Cortex of kidney (tissue), 1 donor: ENCODE measurements at places on chromosomes 2 and 18.

DNA sequence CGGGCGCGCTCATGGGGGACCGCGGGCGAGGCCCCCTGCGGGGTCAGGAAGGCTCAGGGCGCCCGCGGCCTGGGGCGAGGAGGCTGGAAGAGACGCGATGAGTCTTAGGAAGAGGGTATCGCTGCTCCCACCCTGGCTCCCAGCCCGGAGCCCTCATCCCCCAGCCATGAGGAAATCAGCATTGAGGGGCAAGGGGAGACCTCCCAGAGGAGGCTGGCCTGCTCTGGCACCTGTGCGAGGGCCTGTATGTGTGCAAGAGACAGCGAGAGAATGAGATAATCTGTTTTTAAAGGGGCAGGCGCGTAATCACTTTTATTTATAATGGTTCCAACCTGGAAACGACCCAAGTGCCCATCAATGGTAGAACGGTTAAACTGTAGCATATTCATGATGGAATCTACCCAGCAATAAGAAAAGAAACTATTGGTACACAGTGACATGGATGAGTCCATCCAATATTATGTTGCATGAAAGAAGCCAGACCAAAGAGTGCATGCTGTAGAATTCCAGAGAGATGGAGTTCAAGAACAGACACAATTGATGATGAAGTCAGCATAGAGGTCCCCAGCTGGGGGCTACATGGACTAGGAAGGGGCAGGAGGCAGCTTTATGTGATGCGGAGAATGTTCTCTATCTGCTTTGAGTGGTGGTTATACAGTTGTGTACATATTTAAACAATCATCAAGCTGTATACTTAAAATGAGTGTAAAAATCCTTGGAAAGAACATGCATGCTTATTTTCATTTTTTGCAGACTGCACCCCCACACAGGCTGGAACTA is 14.4 kb downstream of the FBXO41 start:
- no peak for DNase-seq

- no peak for DNase-seq
These were observed 151.4 kb downstream of the CD8B2 start for GRCh38 chr2:106638580-106638979.

DNA sequence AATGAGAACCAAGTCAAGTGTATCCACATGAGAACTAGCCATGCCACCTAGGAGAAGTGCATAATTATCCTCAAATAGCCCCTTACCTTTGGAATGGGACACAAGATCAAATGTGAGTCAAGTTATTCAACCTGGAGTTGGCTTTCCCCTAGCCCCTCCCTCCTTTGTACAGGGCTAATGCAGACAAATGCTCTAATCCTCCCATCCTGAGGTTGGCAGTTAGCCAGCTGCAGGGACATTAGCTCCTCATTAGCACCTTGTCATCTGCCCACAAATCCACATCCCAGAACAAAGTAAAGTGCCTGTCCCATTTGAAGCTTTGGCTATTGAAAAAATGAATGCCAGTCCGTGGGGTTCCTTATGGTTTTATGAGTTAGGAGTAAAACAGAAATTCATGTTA is 294.1 kb upstream of the FANCL start:
- no peak for DNase-seq

DNA sequence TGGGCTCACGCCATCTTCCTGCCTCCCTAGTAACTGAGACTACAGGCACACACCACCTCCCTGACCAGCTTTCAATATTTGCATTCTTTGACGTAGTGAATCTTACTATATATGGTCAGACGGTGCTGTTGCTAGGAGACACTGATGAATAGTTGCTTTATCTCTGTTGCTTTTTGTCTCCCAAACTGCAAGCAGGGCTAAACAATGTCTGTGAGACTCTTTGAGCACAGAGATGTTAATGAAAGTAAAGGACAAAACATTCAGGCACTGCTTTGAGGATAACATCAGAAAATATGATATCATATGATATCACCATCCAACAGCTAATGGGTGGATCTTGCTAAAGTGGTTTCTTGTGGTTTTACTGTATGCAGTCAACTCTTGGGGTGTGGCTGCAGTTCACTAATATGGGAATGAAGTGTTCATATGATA is 43.0 kb downstream of the EMILIN2 start:
- no peak for DNase-seq

- no peak for DNase-seq
These were observed 48.5 kb downstream of the SMAD7 start for GRCh38 chr18:48902023-48902855.

DNA sequence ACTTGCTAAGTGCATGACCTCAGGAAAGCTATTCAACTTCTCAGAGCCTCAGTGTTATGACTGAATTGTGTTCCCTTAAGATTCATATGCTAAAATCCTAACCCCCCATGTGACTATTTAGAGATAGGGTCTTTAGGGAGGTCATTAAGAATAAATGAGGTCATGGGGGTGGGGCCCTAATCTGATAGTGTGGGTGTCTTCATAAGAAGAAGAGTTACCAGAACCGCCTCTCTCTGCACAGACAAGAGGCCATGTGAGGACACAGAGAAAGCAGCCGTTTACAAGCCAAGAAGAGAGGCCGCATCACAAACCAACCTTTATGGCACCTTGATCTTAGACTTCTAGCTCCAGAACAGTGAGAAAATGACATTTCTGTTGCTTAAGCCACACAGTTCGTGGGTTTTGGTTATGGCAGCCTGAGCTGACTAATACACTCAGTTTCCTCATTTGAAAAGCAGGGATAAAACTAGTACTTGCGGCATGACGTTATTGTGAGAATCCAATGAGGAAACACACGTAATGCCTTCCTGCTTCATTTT is 9.9 kb downstream of the SH2D6 start:
- DNase-seq: no peak

- no peak for DNase-seq
These were observed 379.8 kb upstream of the FANCL start for GRCh38 chr2:58620896-58621295.

GRCh38 chr18:11179959-11180519 is 30.7 kb upstream of the PIEZO2 start:
- no peak for DNase-seq

DNA sequence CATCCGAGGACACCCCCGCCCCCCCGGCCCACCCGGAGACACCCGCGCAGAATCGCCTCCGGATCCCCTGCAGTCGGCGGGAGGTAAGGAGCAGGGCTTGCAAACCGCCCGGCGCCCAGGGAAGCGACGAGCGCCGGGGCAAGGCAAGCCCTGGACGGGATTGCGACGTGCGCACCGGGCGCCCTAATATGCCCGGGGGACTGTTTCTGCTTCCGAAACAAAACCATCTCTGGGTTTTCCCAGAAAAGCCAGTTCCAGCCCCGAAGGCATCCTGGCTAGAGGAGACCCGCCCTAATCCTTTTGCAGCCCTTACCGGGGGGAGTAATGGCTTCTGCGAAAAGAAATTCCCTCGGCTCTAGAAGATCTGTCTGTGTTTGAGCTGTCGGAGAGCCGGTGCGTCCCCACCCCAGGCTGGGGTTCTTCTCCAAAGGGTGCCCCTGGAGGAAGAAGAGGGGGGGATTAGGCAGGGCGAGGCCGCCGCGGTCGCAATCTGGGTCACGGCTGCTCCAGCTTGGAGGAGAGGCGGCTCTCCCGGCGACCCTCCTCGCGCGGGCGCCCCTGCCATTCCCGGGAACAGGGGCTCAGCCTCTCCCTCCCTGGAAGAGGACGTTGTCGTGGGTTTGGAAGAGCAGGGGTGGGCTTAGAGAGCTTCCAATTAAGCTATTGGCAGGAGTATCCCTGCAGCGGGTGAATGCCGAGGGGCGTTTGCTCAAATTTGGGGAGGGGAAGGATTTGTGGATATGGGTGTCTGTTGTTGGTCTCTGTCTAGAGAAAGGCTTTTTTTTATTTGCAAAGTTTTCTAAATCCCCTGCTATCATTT is 521 bp downstream of the MYCN start:
- no peak for DNase-seq

GRCh38 chr2:235706506-235706905 is 212.7 kb downstream of the AGAP1 start:
- DNase-seq: no peak

DNA sequence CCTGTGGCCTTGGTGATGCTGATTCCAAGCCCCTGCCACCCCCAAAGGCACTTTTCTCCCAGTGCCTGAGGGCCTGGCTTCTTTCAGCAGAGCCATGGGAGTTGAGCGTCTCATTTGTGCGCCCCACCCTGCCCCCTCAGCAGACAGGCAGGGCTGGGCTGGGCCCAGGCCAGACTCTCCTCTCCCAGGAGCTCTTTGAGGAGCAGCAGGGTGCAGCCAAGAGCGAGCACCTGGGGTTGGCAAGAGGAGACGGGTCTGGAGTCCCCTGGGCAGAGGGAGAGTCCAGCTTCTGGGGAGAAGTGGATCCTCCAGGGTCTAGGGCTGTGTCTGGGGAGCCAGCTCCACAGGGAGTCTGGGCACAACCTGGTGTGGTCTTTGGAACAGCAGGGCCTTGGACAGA is 21.2 kb downstream of the NPPC start:
- no peak for DNase-seq

- DNase-seq: no peak
These were observed 112.1 kb downstream of the LTBP1 start for GRCh38 chr2:33058716-33059470.

GRCh38 chr2:60052601-60053000 is 500.9 kb downstream of the BCL11A start:
- no peak for DNase-seq

- DNase-seq: no peak
These were observed 342.9 kb downstream of the INSIG2 start for GRCh38 chr2:118431165-118431517.

- no peak for DNase-seq
These were observed 130.9 kb downstream of the GLI2 start for GRCh38 chr2:120866483-120867140.

GRCh38 chr2:39141334-39142271 is 20.8 kb upstream of the SOS1 start:
- no peak for DNase-seq

GRCh38 chr2:109736177-109736827 is 57.8 kb upstream of the RGPD5 start:
- no peak for DNase-seq

GRCh38 chr18:75290737-75291358 is 80.3 kb downstream of the TSHZ1 start:
- no peak for DNase-seq

DNA sequence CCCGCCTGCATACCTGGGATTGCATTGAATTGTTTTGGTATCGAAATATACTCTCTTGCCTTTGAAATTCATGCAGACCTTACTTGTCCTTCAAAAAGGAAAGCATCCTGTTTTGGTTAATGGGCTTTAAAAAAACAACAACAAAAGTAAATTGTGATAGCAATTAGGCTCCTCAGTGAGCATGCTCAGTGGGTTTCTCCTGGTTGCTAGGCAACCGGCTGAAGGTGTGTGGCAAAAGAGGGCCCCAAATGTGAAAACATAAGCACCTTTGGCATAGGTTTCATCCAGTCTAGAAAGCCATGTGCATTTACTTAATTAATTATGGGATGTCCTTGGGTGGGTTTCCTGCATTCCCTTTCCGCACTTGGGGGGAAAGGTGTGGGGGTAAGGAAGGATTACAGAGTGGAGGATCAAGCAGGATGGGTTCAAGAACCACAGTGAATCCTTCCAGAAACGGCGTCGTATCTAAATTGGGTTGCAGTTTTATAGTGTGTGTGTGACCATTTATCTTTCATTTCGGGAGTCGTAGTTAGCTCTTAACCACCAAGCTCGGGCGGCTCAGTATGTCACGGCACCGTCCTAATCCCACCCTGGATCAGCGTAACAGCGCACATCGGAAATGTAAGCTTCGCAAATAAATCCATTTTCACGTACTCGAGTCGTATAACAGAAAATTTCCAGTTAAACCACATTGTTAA is 274.9 kb upstream of the TCF4 start:
- no peak for DNase-seq

- DNase-seq: no peak
These were observed 108.4 kb upstream of the SH3BP4 start for GRCh38 chr2:234843411-234843810.

DNA sequence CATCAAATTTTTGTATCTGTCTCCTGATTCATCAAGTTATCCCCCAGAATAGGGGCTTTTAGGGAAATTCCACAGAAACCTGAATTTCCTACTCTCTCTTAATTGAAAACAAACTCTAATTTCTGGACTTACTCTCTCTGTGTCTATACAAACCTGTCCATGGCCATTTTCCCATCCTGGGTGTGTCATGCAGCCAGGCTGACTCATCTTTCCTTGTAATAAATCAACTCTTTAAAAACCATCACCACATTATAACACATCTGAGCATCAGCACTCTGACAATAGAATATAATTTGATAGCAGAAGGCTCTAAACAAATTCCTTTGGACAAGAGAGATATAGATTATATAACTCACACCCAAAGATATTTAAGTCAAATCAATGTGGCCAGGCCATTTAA is 610.2 kb downstream of the DCC start:
- DNase-seq: no peak

- DNase-seq: no peak
These were observed 35.8 kb downstream of the SCG2 start for GRCh38 chr2:223566396-223566795.

- DNase-seq: no peak
These were observed 39.1 kb downstream of the CAPN13 start for GRCh38 chr2:30768036-30768686.

DNA sequence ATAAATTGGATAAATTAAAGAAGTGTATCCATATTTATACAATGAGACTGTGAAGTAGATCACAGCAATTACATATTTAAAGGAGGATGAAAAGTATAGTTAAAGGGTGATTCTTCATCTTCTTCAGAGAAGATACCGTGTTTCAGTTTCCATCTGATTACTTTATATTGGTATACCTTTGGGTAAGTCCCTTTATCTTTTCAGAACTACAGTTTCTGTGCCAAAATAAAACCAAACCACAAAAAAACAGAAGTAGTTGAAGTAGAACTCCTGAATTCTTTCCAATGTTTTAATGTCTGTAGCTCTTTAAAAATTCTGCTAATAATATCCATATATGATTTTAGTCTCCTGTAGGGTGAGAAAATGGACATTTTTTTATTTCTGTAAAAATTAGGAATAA is 231.2 kb upstream of the LINC00305 start:
- no peak for DNase-seq

DNA sequence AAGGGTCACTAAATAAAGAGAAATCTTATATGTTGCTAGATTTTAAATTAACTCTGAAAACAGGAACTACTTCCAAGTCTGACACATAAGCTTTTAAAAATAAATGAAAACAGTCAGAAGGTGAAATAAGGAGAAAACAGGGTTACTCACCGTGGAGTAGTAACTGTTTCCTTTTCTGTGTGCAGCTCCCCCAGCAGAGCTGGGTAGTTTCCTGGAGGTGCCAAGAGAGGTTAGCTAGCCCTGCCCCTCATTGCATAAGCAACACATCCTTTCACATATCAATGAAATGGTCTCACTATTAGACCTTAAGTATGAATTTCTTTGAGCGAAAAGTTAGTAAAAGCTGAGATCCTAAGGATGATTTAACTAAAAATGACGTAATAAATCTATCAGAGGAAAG is 54.0 kb upstream of the GPR75 start:
- DNase-seq: no peak

DNA sequence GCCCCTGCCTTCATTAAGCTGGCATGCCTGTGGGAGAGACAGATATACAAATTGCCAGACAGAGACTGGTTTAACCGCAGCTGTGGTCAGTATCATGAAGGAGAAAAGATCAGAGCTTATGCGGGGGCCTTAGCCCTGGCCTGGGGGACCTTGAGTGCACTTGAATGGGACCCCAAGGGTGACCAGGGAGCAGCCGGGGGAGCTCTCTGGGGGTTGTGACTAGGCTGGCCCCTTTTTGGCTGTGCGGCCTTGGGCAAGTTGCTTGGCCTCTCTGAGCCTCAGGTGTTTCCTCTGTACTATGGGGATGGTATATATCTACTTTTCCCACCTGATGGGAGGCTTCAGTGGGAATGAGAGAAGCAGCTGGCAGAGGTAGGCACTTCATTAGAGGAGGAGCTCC is 35.7 kb downstream of the INHBB start:
- no peak for DNase-seq

GRCh38 chr2:43059183-43059897 is 167.1 kb downstream of the ZFP36L2 start:
- no peak for DNase-seq
